Stimulated activated CD4-positive, alpha-beta T cell treated with anti-CD3 and anti-CD28 coated beads, Interleukin-12 subunit alpha, Interleukin-12 subunit beta, amount 100 ng/mL, for 48 hours (primary cell): ENCODE measurements at places on chromosomes 2 and 18.

GRCh38 chr2:236673823-236674185 is 104.2 kb downstream of the ACKR3 start:
- DNase-seq: no peak

DNA sequence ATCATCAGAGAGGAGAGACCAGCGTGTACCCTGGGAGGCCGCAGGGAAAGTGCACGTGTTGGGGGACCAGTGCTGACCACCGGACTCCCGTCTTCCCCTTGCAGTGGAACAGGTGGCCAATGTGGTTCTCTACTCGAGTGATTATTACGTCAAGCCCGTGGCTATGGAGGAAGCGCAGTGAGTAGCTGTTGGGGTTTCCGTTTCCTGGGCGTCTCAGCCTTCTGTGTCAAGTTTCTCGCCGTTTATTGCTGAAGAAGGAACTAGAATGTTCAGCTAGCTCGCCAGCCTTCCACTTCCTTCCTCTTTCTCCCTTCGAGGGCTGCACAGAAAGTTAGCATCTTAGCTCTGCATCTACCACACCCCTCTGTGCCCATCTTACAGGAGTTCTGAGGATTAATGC is 22.8 kb upstream of the DGKD start:
- peak; percentile 26 for DNase-seq

- no peak for DNase-seq
These were observed 59.7 kb downstream of the CXCR4 start for GRCh38 chr2:136058262-136058661.

DNA sequence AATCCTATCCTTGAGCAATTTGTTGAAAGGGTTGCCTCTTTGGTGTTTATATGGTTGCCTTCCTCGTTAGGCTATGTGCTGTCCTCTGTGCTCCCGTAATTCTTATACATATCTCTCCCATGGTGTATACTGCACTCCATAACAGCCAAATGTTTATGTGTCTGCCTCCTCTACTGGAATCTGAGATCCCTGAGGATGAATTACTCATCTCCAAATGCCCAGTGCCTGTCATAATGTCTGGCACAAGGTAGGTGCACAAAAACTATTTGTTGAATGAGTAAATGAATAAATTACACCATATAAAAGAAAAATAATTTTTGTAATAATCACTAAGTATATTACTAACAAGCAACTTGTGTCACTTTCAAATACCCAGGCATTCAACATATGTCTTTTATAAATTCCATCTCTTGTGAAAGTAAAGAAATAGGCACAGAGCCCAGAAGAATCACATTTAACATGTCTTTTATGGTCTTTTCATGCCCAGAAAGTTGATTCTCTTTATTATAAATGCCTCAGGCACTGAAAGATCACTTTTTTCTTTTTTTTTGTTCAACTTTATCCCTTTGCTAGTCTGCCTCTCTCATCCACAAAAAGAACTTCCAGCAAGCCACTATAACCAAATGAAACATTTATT is 164.9 kb downstream of the CCDC148 start:
- no peak for DNase-seq
